ENCODE measurements at places on chromosomes 7 and 10.

- no peak for DNase-seq
These were observed 15.0 kb downstream of the MTURN start for GRCh38 chr7:30149640-30150272.

DNA sequence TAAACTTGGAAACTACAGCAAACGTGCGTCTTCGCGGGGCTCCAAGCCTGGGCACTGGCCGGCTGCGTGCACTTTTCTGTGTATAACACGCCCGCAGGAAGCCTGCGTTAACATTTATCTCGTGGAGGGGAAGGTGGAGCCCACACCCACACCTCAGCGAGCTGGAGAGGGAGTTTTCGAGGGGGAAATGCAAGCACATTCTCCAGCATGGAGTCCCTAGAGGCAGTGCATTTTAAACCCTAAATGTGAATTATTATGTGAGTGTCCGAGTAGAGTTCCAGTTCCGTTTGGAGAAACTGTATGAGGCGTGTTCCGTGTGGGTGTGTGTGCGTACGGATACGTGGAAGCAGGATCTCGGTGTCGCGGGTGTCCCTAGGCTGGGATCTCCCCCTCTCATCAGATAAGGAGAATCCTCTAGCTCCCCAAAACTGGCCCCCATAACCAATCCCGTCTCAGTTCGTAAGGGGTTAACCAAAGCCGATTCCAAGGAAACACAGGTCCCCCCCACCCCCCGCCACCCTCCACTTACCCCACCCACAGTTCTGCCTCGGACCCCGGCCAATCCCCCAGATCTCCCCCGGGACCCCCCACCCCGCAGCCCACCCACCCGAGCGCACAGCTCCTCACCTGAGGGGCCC lies 403 bp downstream of the CDK6 start:
- peak; percentile 25 for DNase-seq

DNA sequence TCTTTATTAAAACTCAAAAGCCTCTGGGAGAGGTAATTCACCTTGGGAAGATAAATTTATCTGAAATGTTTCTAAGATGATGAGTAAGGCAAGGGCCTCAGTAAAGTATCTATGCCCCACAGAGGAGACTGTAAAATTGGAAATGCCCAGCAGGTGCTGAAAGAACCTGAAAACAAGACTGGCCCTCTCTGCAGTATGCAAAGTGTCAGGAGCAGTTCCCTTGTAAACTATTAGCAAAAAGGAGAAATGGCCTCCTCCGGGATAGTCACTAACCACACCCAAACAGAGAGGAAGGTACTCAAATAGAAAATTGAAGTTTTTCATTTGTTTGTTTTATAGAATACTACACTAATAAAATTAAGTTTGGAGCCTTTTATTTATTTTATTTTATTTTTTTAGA lies 81.2 kb downstream of the FZD1 start:
- no peak for DNase-seq

- no peak for DNase-seq
These were observed 280.2 kb upstream of the HGF start for GRCh38 chr7:82049891-82050533.

GRCh38 chr7:18700147-18700546 lies 204.6 kb downstream of the HDAC9 start:
- DNase-seq: no peak

GRCh38 chr10:95987685-95988426 lies 55.5 kb upstream of the CCNJ start:
- DNase-seq: no peak

GRCh38 chr10:119703903-119704508 lies 21.8 kb upstream of the INPP5F start:
- DNase-seq: no peak

GRCh38 chr10:74039561-74040145 lies 41.7 kb downstream of the VCL start:
- no peak for DNase-seq

All from stimulated activated CD4-positive, alpha-beta T cell treated with anti-CD3 and anti-CD28 coated beads, Interleukin-1b, Interleukin-23, amount 100 ng/mL, for 24 hours (primary cell).